Hypothalamus (tissue), 51 donors: ENCODE measurements at places on chromosomes 7 and 10.

DNA sequence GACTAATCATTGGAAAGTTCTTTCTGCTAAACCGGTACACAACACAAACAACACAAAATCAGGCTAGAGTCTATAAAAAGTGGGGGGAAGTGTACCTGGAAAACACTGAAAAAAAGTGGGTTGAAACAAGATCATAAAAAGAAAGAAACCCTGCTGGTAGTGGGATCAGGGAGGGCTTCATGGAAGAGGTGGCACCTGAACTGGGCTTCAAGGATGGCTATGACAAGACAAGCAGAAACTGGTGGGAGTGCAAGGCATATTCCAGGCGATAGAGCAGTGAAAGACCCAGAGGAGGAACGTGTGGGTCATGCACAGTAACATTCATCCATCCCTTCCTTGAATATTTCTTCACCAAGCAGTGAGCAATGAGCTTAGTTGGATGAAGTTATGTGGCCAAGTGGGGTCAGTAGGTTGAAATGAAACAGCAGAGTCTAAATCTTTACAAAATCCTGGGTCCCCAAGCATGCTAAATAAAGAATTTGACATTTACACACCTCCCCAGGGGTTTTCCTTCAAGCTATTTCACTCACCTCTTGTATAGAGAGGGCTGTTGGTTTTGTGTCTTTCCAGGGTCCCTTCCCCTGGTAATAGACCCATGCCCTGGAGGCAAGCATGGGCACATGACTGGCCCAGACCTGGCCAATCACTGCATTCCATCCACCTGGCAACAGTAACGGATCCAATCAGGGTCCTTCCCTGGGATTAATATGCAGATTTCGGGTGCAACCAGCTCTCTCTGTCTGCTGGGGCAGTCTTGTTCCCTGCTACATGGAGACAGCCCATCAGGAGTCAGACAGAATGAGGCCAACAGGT lies 38.2 kb downstream of the SPOCK2 start:
- no peak for DNase-seq

DNA sequence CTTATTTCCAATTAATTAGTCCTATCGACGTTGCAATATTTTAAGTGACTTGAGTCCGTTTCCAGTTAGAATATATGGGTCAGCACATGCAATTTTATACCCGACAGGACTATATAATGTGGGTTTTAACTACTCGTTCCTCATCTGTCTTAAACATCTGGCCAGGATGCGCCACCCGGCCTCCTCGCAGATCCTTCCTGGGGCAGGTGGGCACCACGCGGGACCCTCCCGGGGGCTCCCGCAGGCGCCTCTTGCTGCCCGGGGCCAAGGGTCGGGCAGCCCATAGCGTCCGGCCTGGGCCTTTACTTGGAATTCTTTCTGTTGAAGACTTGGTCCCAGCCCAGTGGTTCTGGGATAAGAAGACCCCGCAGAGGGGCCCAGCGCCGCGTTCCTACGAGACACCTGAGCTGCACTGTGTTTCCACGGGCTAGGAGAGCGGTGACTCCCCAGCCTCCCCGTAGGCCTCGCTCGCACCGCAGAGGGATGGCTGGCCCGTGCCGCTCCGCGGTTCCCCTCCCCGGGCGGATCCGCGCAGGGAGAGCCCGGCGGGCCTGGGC lies 10.1 kb upstream of the MNX1 start:
- DNase-seq, result no peak

GRCh38 chr7:41084381-41084780 lies 618.5 kb downstream of the INHBA start:
- DNase-seq, result no peak

DNA sequence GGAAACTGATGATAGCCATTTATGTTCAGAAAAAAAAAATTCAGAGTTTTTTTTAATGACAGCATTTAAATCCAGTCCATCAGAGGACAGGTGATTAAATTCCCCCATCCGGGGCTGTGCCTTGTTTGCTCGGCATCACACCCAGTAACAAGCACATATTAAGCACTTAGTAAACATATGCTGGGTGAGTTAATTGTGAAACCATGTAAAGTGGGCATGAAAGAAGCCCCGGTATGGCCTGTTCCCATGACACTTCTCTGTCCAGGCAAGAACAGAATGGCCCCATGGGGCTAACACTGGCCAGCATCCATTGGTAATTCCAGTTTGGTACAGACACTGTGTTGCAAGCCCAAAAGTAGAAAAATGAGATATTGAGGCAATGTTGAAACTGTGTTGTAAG lies 220.8 kb upstream of the RNF32 start:
- no peak for DNase-seq

GRCh38 chr10:29701306-29701705 lies 66.5 kb upstream of the SVIL start:
- DNase-seq, result no peak

DNA sequence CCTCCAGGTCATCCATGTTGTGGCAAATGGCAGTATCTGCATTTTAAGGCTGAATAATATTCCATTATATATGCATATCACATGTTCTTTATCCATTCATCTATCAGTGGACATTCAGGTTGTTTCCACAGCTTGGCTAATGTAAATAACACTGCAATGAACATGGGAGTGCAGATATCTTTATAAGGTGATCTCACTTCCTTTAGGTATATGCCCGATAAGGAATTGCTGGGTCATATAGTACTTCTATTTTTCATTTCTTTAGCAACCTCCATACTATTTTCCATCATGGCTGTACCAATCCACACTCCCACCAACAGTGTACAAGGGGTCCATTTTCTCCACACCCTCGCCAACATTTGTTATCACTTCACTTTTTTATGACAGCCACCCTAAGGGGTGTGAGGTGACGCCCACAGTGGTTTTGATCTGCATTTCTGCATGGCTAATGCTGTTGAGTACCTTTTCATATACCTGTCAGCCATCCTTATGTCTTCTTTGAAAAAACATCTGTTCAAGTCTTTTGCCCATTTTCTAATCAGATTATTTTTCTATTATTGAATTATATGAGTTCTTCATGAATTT lies 18.9 kb downstream of the ABI1 start:
- DNase-seq, result no peak

DNA sequence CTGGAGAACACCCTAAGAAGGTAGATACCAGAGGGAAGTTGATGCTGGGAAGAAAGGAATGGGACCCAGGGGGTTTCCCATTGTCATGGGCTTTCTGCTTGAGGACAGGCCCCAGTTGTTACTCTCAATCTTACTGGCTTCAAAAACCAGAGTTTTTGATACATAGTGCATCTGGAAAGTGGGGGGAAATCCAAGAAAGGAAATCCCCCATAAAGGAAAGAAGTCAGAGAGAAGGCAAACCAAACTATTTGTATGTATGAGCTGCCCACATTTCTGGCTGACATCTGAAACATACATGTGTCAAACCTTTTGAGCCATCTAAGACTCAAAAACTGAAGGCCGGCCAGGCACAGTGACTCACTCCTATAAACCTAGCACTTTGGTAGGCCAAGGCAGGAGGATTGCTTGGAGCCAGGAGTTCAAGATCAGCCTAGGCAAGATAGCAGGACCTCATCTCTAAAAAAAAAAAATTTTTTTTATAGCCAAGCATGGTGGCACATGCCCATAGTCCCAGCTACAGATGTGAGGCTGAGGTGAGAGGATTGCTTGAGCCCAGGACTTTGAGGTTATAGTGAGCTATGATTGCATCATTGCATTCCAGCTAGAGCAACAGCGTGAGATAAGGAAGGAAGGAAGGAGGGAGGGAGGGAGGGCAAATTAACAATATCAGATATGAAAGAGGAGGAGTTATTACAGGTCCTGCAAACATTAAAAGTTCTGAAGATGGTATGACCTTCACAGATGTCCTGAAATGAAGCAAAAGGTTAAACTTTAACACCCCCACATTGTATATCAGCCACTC lies 6.7 kb upstream of the COA1 start:
- no peak for DNase-seq

DNA sequence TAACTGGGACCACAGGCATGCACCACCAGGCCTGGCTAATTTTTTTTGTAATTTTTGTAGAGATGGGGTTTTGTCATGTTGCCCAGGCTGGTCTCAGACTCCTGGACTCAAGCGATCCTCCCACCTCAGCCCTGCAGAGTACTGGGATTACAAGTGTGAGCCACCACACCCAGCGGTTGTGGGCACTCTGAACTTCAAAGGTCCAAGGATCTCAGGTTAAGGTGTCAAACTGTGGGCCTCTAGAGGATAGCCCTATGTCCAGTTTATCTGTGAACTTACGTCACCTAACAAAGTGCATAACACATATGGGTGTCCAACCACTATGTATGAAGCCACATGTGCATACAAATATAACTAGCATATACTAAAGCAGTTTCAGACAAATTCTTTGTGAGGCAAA lies 3.2 kb upstream of the IL2RA start:
- DNase-seq, result no peak

DNA sequence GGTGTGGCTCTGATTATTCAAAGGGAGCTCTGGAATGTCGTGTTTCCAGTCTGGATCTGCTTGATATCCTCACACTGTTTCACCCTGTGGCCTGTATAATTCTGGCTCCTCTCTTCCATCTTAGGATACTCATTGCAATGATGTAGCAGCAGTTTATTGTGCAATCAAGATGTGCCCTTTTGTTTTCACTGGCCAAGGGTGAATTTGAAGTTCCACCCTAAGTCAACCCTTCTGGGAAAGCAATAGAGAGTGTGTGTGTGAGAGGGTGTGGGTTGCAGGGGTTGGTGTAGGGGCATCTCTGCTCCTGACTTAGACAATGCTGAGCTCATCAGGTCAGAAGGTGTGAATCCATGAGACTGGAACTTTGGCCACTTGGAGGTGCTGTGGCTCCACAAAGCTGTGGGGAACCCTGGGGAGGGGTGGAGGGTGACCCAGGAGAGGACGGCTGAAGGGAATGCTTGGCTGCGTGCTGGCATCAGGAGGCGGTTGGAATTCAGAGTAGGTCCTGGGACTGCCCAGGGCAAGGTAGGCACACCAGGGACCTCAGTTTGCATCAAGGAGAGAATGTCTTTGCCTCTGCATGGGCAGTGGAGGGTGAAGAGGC lies 118.0 kb upstream of the PRSS58 start:
- DNase-seq, result no peak

- DNase-seq, result no peak
These were observed 11.5 kb upstream of the AKR1B10 start for GRCh38 chr7:134515569-134516468.

DNA sequence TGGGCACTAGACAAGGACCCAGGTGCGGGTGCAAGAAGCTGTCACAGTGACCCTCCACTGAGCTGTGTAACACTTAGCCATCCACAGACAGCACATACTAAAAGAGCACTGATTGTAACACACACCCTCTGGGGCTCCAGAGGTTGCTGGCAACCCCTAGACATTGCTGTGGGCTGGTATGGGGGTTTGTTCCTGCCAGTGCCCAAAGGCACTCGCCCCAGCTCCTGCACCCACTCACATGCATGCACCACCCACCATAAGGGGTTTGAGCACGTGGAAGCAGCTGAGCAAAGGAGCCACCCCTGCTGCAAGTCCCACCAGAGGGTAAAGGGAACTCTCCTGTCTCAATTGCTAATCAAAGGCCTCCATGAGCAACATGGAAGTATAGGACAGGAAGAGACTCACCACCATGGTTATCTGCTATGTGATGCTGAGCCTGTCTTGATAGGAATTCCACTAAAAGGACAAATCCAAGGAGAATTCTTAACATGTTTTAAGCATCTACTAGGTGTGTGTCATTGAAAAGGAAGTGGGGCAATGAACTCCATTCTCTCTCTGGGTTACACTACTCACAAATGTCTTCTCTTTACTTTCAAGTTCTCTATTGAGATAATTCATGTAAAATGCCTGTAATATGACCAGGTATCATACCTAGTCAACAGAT lies 103.1 kb downstream of the GFRA1 start:
- no peak for DNase-seq

DNA sequence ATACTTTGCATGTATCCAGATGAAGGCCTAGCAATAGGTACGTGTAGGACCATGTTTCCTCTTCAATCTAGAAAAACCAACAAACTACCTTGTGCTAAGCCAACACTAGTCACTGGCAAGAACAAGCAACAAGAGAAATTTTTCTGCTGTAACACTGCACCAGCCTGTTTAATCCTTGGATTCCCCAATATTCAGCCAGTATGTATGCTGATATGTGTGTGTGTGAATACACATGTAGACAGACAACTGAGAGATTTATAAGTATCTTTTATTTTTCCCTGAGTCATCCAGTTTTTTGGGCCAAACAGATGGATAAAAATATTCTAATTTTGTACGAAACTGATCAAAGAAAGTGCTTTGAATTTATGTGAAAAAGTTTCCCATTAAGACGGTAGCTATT lies 26.2 kb downstream of the GLI3 start:
- DNase-seq, result no peak

GRCh38 chr10:111100198-111100597 lies 23.4 kb downstream of the ADRA2A start:
- DNase-seq, result no peak

DNA sequence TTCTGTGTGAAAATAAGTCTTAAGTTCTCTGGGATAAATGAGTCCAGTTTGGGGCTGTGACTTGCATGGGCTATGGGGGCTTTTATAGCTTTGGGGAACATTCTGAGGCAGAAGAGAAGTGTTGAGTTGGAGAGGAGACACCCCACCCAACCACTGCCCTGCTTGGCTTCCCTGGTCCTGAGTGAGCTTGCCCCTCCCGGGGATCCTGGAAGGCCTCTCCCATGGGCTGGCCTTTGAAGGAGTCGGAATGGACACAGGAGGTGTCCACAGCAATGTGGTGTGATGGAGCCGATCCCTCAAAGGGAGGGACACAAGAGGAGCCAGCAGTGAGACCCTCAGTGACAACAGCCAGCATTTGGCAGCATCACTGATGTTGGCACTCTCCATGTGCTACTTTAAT lies 89.8 kb downstream of the GLRX3 start:
- DNase-seq, result no peak

DNA sequence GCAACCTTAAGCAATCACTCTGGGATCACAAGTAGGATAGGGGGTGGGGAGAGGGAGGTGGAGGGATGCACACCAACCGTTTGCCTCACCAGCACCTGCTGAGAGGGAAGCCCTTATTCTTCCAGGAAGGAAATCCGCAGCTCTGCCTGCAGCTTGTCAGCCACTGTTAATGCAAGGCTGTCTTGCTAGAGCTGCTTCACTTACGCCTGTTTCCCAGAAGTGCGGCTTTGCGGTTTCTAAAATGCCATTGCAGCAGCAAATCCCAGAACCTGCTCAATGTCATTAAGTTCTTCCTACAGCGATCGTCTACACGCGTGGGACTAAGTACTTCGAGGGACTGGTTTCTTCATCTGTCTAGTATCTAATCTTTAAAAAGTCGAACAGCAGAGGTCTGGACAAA lies 191.1 kb downstream of the ZMYND11 start:
- no peak for DNase-seq
